ENCODE measurements at places on chromosomes 11 and 22.

DNA sequence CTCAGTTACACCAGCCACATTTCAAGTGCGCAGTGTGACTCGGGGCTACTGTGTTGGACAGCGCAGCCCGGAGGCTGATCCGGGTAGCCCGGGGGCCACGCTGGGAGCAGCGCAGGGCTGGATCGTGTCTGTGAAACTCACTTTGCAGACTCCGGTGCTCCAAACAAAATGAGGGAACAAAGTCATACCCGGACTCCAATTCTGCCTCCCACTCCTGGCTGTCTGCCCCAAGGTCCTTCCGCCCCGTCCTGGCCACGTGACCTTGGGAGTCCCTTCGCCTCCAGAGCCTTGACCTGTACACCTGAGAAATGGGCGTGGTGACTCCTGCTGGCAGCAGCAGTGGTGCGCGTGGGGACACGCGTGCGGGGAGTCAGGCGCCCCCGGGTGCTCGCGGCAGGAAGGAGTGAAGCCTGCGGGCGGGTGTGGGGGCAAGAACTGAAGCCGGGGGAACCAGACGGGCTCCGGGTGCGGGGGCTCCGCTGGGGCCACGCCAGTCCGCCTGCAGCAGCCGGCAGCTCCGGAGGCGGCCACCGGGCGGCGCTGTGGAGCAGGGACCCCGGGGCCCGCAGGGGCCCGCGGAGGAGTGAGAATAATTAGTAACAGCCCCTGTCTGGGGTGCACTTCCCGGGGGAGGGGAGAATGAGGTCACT is 42.4 kb downstream of the KCNJ4 start:
- DNase-seq, result peak; percentile 27

DNA sequence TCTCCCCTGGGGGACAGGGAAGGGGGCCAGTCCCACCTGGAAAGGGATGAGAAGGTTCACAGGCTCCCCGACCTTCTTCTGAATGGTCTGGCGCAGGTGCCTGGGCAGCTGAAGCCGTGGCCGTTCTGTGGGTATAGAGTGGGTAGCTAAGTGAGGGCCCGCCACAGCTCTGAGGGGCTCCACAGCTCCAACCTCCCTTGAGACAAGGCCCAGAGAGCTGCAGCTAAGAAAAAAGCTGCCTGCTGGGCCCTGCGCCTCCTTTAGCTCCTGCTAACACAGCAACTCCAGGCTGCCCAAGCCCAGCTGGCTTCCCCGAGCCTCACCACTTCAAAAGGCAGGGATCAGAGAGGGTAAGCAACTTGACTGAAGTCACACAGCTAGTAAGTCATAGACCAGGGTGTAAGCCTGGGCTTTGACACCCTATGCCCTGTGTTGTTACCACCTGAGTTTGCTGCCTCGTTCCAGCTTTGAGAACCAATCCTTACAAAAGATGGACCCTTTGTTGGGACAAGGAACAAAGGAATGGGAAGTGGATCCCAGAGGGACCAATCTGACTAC is 18.5 kb downstream of the MYBPC3 start:
- no peak for DNase-seq

DNA sequence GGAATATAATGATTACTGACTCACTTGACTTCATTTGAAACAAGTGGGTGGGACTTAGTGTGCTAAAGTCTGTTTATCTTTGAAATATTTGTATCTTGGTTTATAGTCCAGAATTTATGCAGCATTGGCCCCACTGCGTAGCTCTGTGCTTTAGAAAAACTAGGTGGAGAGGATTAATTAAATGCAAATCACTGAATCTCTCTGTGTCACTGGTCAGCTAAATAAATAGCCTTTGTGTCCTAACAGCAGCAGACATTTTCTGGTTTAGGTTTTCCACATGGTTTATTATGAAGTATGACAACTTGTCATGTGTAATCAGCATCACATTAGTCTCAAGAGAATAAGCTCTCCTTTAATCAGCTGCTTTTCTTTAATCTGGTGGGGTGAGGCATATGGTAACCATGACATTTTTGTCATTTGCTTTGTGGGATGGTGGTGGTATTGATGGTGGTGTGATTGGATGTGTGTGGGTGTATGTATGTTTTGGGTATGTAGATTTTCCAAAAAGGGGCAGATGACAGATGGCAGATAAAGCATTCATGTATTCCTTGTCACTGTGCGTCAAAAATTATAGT is 33.9 kb downstream of the BCL2L13 start:
- peak; percentile 3 for DNase-seq

DNA sequence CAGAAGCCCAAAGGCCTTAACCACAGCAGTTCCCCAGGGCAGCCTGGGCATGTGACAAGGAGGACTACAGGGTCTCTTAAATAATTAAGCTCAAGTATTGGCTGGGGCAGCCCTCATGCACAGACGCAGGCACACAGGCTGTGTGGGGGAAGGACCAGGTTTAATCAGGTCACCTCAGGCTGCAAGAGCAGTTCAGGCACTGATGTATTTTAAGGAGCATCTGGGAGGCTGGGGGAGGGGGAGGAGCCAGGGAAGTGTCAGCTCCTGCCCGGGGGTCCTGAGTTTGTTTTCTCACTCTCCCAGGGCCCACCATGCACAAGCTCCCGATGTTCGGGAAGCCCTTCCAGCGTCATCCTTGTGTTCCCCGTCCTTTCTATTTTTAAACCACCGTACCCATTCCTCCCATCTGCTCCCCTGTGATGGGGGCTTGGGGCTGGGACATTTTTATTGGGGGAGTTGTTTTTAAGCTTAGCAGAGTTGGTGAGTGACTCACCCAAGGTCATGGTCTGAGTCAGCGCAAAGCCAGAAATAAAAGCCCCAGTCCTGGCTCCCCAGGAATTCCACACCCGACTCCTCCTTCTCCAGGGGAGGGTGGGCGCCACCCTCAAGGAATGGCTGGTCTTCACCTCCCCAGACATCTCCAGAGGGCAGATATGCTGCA is 2.4 kb downstream of the CSDC2 start:
- peak; percentile 89 for DNase-seq

DNA sequence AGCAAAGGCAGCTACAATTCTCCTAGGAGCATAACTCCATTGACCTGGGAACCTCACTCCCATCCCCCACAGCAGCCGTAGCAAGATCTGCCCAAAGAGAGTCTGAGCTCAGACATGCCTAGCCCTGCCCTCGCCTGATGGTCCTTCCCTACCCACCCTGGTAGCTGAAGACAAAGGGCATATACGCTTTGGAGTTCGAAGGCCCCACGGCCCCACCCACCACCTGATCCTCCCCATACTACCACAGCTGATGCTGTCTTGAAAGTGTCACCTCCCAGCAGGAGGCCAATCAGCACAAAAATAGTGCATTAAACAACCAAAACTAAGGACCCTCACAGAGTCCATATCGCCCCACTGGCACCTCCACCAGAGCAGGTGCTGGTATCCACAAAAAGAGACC is 22.6 kb upstream of the GNAZ start:
- no peak for DNase-seq

GRCh38 chr11:73306977-73307322 is 1.1 kb upstream of the ARHGEF17 start:
- DNase-seq, result no peak

DNA sequence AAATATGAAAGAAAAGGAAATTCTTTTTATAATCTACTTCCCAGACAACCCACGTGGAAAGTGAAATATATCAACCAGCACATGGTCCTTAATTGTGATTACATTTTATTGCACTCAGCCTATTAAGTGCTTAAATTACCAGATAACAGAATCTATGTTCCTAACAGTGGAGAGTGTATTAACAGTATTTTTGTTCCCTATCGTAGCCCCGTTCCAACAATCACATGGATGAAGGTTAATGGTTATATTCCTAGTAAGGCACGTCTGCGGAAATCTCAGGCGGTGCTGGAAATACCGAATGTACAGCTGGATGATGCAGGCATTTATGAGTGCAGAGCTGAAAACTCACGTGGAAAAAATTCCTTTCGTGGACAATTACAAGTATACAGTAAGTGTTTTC is 626.1 kb upstream of the ARHGAP42 start:
- DNase-seq, result no peak

GRCh38 chr11:1665313-1665712 is 31.7 kb upstream of the KRTAP5-6 start:
- DNase-seq, result no peak

DNA sequence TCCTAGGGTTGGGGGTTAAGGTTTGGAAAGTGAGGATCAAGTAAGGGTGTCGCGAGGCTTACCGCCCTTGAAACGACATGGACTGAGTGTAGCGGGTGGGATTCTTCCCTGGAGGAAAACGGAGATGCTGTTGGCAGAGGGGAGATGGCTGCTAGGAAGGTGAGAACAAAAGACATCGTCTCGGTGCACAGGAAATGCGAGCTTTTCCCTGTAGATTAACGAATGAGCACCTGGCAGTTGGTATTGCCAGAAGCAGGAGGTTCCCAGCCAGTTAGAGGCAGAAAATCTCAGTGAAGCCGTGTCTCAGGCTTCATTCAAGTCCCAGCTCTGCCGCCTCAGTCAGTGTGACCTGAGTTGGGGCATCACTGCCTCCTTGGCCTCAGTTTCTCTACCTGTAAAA is 1.4 kb upstream of the LHFPL7 start:
- DNase-seq, result no peak

DNA sequence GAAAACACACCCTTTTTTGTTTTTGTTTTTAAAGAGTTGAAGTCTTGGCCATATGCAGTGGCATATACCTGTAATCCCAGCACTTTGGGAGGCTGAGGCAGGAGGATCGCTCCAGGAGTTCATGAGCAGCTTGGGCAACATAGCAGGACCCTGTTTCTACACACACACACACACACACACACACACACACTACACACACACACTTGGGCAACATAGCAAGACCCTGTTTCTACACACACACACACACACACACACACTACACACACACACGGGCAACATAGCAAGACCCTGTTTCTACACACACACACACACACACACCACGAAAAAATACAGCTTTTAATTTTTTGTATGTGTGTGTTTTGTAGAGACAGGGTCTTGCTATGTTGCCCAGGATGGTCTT is 54.5 kb downstream of the HIPK3 start:
- DNase-seq, result no peak

- DNase-seq, result no peak
Observed at GRCh38 chr11:56636861-56637260, 5.4 kb downstream of the OR5AP2 start.

- DNase-seq, result no peak
Observed at GRCh38 chr11:9222654-9223053, 42.5 kb downstream of the DENND5A start.

- peak; percentile 77 for DNase-seq
Observed at GRCh38 chr22:39818094-39818493, 75.5 kb downstream of the ENTHD1 start.

GRCh38 chr11:118663381-118663780 is 16.1 kb downstream of the TREH start:
- DNase-seq, result no peak

- peak; percentile 72 for DNase-seq
Observed at GRCh38 chr22:29268511-29269229, 602 bp downstream of the EWSR1 start.

DNA sequence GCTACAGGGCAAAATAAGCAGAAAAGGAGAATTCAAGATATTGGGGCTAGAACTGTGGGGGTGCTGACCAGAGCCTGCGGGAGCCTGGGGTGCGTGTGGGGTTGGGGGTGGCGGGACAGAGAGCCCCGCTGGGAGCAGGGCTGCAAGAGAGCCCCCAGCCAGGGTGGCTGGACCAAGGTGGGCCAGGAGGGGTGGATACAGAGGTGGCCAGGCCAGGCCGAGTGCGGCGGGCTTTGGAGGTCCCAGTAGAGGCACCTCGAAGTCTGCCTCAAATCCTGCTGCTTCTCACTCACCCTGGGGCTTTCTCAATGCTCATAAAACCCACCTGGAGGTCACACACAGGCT is 16.9 kb upstream of the MUC5B start:
- no peak for DNase-seq

DNA sequence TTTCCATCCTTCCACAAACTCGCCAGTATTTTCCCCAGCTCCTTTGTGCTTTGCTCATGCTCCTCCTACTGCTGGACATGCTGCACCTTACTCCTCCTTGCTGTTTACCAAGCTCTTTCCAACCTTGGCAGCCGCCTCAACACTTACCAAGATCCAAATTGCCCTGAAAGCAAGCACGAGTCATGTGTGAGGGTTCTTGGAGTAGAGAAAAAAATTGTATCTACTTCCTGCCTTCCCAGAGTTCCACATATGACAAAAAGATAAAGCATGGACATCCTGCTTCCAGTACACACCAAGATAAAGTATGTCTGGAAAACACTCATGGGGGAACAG is 767.5 kb downstream of the NTM start:
- DNase-seq, result no peak

GRCh38 chr22:44597616-44598015 is 99.6 kb upstream of the RTL6 start:
- no peak for DNase-seq

DNA sequence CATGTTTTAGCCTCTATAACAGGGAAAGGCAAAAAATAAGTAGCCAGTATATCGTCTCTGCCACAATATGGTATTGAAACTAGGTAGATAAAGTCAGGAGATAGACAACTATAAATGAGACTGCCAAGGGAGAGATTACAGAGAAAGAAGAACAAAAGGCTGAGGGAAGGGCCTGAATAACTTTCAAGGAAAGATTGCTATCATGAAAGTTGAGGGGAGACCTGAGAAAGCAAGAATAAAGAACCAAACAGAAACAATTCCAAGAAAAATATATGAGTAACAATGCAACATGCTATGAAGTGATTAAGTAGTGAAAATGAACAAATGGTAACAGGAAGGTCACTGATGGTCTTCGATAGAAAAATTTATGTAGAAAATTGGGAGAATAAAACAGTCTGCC is 690.1 kb downstream of the METTL15 start:
- DNase-seq, result no peak

DNA sequence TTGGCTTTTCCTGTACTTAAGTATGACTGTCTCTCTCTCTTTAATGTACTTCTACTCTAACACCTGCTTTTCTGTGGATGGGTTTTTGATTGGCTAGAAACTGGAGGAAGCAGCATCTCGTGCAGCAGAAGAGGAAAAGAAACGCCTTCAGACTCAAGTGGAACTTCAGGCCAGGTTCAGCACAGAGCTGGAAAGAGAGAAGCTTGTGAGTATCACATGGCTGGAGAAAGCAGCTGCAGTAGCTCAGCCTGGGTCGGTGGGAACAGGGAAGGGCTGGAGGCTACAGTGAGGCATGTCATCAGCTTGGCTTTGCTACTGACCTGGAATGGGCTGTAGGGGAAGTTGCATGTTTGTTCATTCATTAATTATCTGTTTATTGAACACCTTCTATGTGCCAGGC is 74.2 kb downstream of the SWAP70 start:
- no peak for DNase-seq

- DNase-seq, result no peak
Observed at GRCh38 chr11:45930031-45930794, 7.8 kb downstream of the LARGE2 start.

- DNase-seq, result peak; percentile 87
Observed at GRCh38 chr11:122235615-122236014, 119.6 kb upstream of the BLID start.

Data from fibroblast of skin of scalp (primary cell).